ENCODE measurements at places on chromosomes 5 and 9.

DNA sequence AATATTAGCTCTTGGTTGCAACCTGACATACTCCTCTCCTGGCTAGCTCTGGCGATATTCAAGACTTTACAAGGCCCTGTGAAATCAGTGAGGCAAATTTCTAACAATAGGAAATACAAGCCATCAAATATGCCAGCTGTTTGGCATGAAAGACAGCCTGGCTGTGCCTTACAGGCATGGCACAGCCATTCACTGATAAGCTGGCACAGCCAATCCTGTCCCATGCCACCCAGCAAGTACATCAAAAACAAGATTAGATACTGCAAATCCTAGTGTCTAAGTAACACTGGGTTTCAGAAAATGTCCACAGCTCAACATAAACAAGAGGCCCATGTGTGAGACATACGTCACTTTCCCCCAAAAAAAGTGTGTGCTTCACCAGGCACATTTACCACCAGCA lies 1045.8 kb upstream of the DMAC1 start:
- no peak for DNase-seq

DNA sequence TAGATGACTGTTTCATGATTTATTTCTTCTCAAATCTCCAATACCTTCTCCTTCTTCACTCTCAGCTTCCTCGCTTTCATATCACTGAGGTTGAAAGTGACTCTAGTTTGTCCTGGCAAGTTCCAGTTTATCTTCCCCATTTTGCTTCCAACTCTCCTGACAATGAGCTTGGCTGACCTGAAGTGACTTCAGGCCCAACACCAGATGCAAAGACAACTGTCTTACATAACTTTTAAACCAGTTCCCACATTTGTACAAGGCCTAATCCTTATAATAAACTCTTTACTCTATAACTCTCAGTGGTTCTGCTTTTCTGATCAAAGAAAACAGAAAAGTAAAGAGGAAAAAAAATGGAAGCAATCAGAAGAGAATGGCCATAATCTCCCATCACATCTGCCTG lies 22.0 kb downstream of the GNG10 start:
- DNase-seq = no peak

GRCh38 chr9:109447329-109448076 lies 50.6 kb downstream of the PTPN3 start:
- DNase-seq = no peak

DNA sequence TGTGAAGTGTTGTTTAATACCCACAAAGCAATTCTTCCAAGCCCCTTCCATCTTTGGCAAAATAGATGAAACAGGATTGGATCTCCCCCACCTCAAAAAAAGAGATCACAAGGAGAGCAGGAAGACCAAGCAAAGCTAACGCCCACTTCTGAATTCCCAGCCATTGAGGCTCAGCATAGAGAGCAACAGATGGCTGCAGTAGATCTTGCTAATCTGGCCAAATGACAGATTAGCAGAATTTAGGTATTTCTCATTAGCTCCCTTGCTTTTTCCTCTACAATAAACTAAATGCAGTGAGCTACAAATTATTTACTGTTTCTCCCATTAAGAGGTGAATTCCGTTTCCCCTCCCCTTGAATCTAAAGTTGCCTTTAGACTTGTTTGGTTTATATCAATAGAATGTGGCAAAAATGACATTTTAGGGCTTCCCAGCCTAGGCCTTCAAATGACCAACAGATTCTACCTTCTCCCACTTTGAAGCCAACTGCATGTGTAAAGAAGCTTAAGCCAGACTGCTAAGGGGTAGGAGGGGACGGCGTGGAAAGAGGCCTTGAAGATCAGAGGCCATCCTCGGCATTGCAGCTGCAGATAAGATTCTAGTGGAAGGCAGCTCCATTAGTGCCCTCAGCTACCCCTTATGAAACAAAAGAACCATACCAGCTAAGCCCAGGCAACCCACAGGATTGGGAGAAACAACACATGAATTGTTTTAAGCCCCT lies 56.8 kb upstream of the CPEB4 start:
- DNase-seq = no peak

- no peak for DNase-seq
Observed at GRCh38 chr9:93533863-93534262, 42.5 kb upstream of the PHF2 start.

GRCh38 chr9:108345826-108346225 lies 510.0 kb downstream of the ACTL7B start:
- no peak for DNase-seq

GRCh38 chr9:77866878-77867277 lies 164.7 kb downstream of the GNAQ start:
- no peak for DNase-seq

DNA sequence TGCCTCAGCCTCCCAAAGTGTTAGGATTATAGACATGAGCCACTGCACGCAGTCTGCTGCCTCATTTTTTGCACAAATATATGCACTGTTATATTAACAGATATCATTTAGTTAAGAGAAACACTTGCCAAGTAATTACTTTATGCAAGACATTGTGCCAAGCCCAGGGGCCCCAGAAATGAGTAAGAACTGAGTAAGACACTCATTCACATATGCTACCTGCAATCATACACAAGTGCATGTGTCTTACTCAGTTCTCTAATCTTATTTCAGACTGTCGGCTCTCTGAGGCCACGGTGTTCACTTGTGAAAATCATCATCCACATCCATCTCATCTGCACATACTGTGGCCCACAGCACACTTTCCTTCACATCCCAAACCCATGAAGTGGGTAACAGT lies 16.0 kb downstream of the TRAF1 start:
- DNase-seq = no peak

DNA sequence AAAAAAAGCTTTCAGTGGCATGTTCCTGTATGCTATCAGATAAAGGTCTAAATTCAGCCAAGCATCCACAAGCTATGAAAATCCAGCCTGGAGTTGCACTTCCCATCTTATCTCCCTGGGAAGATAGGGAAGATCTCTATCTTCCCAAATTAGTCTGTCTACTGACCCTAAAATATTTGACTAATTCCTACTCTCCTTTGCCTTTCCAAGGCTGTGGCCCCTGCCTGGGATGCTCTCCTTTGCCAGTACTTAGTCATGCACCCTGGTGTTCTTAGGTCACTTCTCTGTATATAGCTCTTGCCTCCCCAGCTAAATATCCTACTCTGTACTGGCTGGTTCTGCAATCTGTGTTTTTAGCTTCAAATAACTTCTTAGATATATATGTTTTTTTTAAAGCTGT lies 44.0 kb upstream of the PLPP1 start:
- DNase-seq = no peak

DNA sequence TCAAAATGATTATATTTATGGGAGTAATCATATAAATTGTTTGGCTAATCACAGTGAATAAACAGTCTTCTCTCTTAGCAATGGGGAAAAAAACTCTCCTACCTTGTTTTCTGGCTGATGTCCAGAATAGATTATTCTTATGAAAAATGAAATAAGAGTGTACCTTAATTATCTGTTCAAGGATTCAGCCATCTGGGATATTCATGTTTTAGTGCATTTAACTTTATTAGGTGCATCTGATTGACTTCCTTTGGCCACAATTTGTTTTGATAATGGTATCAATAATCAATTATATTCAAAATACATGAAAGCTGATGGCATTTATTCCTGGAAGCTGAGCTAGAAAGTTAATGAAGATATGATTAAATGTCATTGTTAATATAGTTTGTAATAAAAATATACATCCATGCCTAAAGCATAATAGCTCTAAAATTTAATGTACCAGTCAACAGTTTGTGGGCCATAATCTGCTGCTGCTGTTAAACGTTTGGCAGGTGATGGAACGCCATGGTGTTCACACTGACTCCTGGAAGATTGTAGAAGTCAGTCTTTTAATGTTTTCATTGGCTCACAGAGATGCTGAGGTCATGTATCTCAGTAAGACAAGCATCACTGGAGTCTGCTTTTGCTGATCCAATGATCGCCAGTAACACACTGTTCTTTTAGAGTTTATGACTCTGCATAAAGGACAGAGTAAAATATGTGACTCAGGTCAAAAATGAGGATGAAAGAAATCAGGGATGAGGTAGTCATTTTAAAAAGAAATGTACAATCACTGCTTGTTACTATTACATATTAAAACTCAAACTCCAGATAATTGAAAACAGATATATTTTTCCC lies 105.8 kb downstream of the ISL1 start:
- DNase-seq = no peak

GRCh38 chr9:71210326-71210725 lies 88.9 kb upstream of the TRPM3 start:
- no peak for DNase-seq

GRCh38 chr9:130981002-130981755 lies 27.8 kb upstream of the LAMC3 start:
- no peak for DNase-seq

DNA sequence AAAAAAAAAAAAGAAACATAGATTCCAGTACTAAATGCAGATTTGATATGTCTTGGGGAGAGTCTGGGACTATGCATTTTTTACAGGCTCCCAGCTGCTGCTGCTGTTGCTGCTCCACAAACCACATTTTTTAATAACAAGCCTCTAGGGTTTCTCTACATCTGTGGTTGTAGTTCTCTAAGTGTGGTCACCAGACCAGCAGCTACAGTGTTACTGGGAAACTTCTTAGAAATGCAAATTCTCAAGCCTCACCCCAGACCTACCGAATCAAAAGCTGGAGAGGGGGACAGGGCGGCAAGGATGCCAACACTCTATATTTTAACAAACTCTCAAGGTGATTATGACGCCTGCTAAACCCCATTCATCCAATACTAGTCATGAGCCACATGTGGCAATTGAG lies 293.4 kb upstream of the PTGER4 start:
- DNase-seq = no peak

- no peak for DNase-seq
Observed at GRCh38 chr5:1803192-1803591, 2.0 kb downstream of the NDUFS6 start.
